NCI-H2081 treated with DMSO at 0.1 percent for 48 hours (cell line): ENCODE measurements at places on chromosomes 4 and X.

GRCh38 chr4:47315346-47315745, 148.2 kb downstream of the COMMD8 start:
- no peak for DNase-seq

DNA sequence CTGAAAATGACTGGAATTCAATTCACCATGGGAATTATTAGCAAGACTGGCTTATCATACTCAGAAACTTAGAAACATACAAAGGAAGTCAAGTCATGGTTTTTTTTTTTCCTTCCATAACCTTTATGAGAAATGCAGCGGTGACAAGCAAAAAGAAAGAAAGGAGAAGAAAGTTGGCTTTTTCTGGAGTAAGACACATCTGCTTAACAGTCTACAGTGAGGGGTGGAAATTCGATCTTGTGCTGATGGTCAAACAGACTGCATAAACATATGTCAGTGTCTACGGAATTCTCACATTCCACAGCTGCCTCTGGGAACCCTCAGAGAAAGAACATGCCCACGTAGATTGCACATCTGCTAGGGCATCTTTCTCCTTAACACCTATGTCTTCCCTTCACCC, 54.6 kb downstream of the PROM1 start:
- no peak for DNase-seq

- no peak for DNase-seq
Measured at GRCh38 chr4:119082661-119083060, 53.0 kb upstream of the MYOZ2 start.

GRCh38 chrX:82813671-82814078, 694.4 kb upstream of the POU3F4 start:
- no peak for DNase-seq

- no peak for DNase-seq
Measured at GRCh38 chr4:98996056-98996764, 689 bp downstream of the METAP1 start.

DNA sequence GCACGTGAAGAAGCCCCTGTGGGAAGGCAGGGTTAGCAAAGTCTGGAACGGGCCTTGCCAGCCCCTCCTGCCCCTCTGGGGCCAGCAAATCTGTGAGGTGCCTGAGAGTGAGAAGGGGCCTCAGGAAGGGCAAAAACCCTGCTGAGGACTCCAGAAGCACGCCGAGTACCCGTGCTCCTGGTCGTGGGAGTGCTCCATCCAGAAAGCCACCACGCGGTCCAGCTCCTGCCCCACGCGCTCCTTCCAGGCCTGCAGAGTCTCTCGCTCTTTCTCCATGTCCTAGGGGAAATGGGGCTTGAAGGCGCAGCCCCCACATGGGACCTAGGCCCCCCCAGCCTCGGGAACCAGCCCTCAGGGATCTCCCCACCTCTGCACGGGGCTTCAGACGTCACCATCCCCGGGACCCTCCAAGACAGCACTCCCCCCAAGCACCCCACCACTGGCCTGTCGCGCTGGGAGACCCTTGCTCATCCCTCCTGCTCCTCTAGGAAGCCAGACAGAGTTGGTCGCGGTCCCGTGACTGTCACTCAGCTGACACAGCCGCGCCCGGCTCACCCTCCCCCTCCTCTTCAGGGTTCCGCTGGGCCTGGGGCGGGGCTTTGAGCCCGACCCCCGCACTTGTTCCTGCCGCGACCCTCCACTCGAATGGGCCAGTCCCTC, at the start of gene RENBP:
Gene RENBP (minus strand): TSS at position 504 of the 660 bp plus-strand sequence. CDS start 33 bp downstream, at position 471.
- DNase-seq, result no peak

DNA sequence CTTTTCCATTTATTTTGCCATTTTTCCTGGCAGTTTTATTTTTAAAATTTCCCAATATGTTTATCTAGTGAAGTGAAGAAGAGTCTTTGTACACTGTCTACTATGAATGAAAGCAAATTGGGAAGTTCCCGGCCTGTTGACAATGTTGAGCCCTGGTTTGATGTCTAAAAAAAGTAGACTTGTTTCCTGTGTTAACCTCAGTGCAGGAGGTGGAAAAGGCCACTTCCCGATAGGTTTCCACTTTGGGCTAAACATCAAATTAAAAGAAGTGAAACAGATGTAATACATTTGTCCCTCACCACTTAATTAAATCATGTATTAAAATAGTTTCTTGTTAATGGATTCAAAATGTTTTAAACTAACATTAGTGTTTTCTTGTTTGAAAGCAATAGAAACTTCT, 30.0 kb downstream of the BBS12 start:
- DNase-seq, result no peak

DNA sequence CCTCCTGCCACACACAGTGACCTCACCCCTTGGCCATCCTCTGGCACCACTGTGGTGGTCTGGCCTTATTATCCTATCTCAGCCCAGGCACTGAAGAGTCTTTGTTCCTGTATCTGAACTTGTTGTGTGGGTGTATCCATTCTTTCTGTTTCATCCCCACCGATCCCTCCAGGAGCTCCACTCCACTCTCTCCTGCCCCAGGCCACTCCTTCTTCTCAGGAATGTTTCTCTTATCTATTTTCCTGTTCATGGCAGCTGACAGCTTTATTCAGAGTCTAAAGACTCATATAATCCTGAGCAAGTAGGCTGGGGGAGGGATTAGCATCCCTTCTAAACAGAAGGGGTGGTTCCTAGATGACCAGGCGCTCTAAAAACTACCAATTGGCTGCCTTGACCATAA, 150.0 kb downstream of the ANAPC10 start:
- no peak for DNase-seq

DNA sequence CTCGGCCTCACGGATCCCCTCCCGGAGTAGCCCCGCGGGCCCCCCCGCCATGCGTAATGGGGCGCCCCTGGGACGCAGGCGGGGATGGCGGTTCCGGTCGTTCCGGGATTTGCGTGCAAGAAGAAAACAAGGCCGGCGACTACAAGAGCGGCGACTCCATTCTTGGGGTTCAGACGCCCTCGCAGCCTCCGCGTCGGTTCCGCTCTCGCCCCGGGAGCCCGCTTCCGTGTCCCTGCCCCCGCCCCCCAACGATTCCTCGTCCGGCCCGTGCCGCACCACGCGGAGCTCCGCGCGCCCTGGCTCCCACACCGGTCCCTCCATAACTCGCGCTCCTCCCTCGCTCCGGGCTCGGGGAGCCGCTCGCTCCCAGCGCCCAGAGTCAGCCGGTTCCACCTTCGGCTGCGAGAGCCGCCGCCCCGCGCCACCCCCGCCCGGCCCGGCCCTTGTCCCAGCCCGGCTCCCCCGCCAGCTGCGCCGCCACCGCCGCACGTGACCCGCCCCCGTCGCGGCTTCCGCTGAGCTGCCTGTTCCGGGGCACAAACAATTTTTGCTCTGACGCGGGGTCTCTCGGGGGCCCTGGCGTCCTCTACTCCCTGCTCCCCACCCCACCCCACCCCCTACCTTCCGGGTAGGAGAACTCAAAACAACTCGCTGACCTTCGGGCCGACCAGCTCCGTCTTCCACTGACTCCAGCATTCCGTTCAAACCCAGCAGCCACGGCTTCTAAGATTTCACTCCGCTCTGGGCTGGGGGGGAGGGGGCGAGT, 78.8 kb upstream of the BCOR start:
- no peak for DNase-seq

DNA sequence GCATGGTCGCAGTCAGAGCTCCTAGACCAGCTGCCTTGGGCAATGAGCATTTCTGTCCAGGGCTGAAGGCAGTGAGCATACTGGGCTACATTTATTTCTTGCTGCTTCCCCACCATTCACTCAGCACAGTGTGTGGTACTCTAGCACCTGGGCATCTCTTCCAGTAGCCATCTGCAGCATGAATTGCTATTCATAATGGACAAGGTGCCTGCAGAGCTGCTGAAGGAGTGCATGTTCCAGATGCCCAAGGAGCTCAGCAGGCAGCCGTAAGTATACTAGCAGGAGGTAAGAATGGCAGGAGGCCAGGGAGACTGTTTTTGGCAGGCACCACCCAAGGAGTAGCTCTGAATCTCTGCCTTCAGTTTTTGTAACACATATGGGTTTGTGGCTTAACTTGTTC, 110.4 kb upstream of the RXFP1 start:
- DNase-seq, result no peak

- no peak for DNase-seq
Measured at GRCh38 chr4:623914-624566, 1.3 kb upstream of the PDE6B start.

DNA sequence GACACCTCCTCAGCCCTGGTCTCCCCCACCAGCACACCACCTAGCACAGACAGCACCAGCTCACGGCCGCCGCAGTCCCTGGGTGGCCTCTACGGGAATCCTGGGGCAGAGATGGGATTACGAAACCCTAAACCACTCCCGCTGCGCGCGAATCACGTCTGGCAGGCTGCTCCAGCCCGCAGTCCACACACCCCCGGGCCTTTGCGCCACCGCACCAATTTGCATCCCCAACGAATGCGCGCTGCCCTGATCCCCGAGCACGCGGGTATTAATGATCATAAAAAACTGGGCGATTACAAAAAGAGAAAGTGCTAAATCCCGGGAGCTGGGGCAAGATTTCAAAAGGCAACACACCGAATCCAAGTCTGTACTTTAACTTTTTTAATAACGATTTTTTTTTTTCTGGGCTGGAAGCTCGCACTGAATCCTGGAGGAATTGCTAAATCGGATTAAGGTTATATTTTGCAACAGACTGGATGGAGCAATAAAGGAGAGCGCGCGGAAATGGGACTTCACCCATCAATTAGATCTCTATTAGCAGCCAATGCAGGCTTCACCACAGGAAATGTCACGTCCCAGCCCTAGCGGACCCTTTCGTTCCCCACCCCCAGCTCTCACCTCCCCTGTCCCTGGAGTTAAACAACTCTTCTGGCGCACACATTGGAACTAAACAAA, 69.8 kb upstream of the TMEM33 start:
- DNase-seq, result no peak

DNA sequence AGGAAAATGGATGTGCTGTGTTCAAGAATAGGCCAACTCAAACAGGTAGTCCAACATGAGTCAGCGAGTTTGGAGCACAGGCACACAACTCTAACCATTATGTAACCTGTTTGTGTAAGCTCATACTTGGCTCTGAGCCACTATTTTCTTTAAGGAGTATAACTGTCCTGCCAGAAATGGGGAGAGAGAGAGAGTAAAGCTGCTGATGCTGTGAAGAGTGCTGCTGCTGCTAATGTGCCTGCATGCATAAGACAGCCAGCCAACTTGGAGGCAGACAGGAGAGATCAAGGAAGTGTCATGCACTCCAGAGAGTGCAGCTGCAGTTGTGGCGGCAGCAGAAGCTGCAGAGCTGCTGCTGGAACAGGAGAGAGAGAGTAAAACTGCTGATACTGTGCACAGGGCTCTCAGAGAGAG, 11.7 kb upstream of the STATH start:
- DNase-seq, result no peak

DNA sequence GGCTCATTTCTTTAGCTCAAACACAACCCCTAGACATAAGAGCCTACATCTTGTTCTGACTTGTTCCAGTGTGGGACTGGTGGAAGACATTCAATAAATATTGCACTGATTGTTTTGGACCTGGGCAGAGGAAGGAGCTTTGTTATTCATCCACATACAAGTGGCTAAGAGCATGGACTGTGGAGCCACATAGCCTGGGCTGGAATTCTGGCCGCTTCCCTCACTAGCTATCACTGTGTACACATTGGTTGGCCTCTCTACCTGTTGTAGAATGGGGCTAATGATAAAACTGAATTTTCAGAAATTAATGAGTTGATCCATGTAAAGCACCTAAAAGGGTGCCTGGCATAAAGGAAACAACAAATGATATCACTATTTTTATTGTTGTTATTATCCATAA, 80.0 kb downstream of the ZNF674 start:
- DNase-seq, result no peak

DNA sequence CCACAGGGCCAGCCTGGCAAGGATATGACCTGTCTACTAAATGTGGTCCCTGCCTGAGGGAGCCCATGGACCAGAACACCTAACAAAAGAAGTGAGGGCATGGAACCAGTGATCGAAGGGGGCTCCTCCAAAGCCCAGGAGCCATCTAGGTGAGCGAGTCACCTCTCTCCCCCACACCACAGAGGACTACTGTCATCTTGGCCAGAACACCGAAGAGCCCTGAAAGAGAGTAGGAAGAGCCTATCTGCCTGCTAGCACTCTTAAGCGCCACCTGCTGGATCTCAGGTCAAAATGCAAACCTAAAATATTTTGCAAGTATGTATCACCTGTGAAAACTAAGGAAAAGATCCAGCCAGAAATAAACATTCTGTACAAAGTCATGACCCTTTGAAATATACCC, 137.9 kb upstream of the ZXDB start:
- no peak for DNase-seq

DNA sequence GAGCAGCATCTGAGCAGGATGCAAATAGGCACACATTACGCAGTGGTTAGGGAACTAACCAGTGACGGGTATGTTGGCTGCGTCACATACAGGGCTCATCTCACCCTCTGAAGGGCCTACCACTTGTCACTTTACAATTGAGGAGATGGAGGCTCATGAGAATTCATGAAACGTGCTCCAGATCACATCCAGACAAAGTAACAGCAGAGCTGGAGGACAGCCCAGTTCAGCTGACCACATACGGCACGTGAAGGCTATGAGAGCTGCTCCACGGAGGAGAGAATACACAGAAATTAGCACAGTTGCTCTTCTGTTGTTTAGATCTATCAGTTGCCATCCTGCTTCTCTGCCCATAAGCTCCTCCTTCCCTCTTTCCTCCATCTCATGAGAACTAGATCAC, 78.4 kb downstream of the FAM9B start:
- DNase-seq, result no peak

- DNase-seq, result no peak
Measured at GRCh38 chrX:51215266-51215665, 117.4 kb upstream of the NUDT10 start.

DNA sequence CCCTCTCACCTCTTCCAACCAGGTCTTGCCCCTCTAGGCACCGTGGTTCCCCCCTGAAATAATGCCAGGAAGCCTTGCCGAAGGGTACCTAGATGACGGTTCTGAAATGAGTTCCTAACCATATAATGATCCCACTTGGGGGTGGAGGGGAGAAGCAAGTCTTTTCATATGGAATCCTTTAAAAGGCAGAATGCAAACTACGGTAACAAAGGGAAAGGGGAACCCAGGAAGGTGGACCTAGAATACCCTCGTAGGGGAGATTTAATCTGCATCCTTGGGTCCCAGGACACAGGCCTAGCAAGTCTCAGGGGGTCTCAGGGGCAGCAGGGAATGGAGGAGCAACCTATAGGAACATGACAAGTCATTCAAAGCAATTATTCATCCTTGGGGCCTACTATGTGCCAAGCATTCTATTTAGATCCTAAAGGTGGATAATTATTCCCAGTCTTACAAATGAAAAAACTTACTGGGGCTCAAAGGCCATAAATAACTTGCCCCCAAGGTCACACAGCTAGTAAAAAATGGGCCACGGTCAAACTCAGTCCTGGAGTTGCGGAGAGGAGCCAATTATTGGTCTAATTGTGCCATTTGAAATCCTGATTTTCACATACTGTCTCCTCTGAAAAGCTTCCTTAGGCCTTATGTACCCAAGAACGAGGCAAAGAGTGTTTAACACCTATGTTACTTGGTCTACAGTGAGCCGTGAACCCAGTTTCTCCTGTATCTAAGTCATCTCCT, 8.8 kb downstream of the BCOR start:
- no peak for DNase-seq

DNA sequence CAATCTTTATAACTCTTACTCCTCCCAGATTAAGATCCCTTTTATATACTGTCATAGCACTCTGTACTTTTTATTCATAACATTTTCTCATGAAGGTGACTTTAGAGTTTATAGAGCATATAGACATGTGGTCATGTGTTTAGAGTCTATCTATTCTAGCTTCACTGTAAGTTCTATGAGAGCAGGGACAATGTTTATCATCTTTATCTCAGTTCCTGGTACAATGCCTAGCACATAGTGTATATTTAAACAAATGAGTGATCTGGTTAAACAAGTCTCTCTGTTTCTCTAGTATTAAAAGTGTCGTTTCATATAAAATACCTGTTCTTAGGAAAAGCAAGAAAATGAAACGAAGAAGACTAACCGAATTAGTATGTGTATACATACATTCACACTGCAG, 3.2 kb downstream of the CXCL6 start:
- no peak for DNase-seq
